ENCODE measurements at places on chromosomes 7 and 10. TPM values are rescaled to one million over a fixed set of nuclear protein-coding genes. Genes with fewer than 3 reads are reported as not detected.

PON1 gene
- not detected for total RNA-seq

SPDYE8 gene
- not detected for total RNA-seq

INSYN2A gene
- total RNA-seq, result not detected

DNA sequence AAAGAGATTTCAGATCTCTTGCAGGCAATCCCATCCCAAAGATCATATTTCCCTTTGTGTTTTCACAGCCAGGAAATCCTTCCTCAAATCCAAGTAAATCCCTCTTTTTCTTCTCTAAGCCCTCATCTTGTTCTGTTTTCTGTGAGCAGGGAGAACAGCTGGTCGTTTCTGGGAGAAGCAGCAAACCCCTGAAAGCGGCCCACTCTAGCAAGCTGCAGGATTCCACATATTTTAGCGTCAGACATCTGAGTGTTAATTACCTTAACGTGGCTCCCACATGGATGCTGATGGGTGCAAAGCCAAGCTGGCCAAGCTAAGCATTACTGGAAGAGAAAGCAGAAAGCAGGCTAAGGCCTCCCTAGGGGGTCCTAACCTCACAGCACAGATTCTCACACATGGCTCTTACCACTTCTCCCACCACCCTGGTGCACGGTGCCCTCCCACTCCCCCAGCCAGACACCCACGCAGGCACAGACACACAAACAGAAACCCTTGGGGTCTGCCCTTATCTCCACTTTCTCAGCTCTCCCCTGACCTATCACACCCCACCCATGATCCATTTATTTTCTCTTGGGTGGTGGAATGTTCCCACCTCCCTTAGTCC is 551.0 kb upstream of the AUTS2 start:
- no peak for DNase-seq
